Posterior vena cava (tissue), 2 donors: ENCODE measurements at places on chromosomes 2 and 18. TPM values are rescaled to one million over a fixed set of nuclear protein-coding genes. Genes with fewer than 3 reads are reported as not detected.

Gene OR6B2
- not detected for total RNA-seq

DNA sequence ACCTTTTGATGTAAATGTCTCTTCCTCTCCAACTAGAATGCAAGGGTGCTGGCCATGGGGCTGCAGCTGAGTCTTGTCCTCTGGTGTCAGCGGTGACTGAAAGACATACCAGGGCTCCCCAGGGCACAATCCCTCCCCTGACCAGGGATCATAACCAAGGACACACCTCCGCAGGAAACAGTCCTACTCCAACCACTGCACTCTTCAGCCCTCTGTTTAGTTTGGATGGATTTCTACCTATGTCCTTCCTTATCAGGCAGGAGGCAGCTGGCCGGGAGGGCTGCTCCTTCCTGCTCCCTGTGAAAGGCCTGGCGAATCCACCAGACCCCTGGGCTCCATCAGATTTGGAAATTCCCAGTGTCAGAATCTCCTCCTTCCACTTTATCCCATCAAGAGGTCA lies 185.2 kb upstream of the ID2 start:
- peak; percentile 61 for DNase-seq

DNA sequence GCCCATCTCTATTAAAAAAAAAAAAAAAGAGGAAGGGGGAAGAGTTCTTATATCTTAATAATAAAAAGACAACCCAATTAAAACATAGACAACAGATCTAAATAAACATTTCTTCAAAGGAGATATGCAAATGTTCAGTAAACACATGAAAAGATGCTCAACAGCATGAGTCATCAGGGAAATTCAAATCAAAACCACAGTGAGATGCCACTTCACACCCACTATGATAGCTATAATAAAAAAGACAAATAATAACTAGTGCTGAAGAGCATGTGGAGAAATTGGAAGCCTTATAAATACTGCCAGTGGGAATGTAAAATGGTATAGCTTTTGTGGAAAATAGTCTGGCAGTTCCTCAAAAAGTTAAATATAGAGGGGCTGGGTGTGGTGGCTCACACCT lies 61.5 kb upstream of the CYP20A1 start:
- no peak for DNase-seq

GRCh38 chr18:54004828-54005227 lies 219.6 kb downstream of the MBD2 start:
- DNase-seq, result no peak

- DNase-seq, result no peak
Observed at GRCh38 chr2:19688059-19688458, 213.7 kb downstream of the TTC32 start.

DNA sequence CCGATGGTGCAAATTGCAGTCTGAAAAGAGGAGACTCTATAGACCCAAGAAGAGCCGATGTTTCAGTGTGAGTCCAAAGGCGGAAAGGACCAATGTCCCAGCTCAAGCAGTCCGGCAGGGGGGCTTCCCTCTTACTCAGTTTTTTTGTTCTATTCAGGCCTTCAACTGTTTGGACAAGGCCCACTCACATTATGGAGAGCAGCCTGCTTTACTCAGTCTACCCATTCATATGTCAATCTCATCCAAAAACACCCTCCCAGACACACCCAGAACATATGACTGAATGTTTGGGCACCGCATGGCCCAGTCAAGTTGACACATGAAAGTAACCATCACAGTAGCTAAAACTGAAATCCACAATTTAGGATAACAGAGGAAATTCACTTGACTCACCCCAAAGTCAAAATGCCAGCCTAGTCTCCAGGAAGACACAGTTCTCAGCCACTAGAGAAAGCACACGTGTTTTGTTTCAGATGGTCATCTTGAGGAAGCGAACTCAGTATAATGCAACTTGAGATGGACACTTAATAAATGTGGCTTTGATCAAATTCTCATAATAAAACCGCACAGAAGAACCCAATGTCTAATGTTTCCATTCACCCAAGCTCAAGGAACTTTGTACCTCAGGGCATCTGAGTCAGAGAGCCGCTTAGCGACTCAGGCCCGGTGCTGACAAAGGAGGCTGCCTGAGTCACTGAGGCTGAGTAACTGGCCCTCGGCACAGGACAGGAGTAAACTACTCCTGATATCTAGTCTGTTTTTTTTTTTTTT lies 2.4 kb downstream of the FHL2 start:
- peak; percentile 92 for DNase-seq

GRCh38 chr18:76216096-76216495 lies 278.9 kb downstream of the ZNF516 start:
- DNase-seq, result no peak

GRCh38 chr2:211846036-211846400 lies 692.6 kb downstream of the ERBB4 start:
- DNase-seq, result no peak

DNA sequence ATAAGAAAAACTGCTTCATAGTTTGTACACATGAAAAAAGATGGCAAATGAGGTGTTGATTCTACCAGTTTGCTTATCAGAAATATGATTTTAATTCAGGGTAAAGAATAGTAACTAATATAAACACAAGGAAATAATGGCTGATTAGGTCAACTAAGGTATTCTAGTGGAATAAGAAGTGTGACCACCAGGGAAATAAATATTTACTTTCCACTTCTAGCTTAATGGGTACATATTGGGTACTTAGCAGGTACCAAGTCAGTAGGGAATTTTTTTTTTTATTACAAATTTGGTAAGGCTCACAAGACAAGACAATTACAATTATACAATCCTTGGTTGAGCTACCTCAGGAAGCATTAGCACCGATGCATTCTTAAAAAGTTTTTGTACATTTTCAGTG lies 135.7 kb downstream of the PLEKHA3 start:
- DNase-seq, result no peak

DNA sequence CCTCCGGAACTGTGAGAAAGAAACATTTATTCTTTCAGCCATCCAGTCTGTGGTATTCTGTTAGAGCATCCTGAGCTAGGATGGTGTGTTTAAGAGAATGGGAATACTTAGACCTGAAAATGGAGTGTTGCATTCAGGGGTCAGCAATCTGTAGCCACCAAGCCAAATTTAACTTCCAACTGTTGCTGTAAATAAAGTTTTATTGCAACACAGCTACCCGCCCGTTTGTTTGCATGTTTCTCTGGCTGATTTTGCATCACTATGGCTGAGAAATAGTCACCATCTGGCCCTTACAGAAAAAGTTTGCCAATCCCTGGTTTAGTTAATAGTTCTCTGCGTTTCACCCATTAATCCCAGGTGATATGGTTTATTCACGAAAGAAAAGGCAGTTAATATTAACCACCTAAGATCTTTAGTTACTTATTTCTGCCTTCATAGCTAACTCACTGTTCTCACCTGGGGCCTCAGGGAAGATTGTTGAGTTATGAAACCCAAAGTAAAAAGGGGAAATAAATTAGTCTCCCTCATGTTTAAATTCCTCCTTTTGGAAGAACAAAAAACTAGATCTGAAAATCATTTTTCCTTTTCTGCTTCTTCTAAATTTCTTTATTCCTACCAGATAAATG lies 9.5 kb upstream of the CYS1 start:
- no peak for DNase-seq

DNA sequence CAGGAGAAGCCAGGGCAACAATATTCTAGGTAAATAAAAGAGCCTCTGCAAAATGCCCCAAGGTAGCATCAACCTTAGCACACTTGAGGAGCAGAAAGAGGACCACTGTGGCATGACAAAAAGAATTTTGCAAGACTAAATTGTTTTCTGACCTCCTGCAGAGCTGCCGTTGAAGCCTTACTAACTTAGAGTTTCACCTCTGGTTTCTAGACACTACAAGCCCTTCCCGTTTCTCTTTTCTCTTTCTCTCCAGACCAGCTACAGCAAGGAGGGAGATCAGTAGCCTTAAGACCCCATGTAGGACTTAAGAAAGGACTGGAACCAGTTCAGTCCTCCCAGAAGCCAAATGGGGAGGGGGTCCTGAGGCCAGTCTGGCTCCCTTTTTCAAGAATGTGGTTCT lies 73.3 kb upstream of the SP3 start:
- no peak for DNase-seq
